ENCODE measurements at places on chromosomes 2 and 18. TPM values are rescaled to one million over a fixed set of nuclear protein-coding genes. Genes with fewer than 3 reads are reported as not detected.

SH2D6 gene
- not detected for total RNA-seq

SUMO1 gene
- 55.2 TPM for total RNA-seq

CPLX4 gene
- total RNA-seq, result not detected

DNAH7 gene
- total RNA-seq, result 2.0 TPM

SEPTIN10 gene
- total RNA-seq, result 80.0 TPM

SNTG2 gene
- total RNA-seq, result 18.6 TPM

NIF3L1 gene
- 11.9 TPM for total RNA-seq

NMUR1 gene
- 3.2 TPM for total RNA-seq

DSC2 gene
- 2.7 TPM for total RNA-seq

CLEC4F gene
- not detected for total RNA-seq

APOB gene
- 6.1 TPM for total RNA-seq

KIAA2012 gene
- total RNA-seq, result not detected
